Occipital lobe (tissue), 3 donors: ENCODE measurements at places on chromosomes 5 and 9. TPM values are rescaled to one million over a fixed set of nuclear protein-coding genes. Genes with fewer than 3 reads are reported as not detected.

Gene NUTM2G
- total RNA-seq = not detected

Gene GFI1B
- total RNA-seq = not detected

Gene INSYN2B
- total RNA-seq = 1.4 TPM

Gene LIX1
- total RNA-seq = 8.3 TPM

Gene ROPN1L
- total RNA-seq = 1.9 TPM

Gene SLC36A3
- not detected for total RNA-seq

Gene PHF24
- 25.6 TPM for total RNA-seq

Gene GALNT12
- total RNA-seq = 1.2 TPM

Gene EPB41L4B
- 3.7 TPM for total RNA-seq

Gene GABRA1
- 18.2 TPM for total RNA-seq

Gene IRGM
- not detected for total RNA-seq

Gene FBXW11
- total RNA-seq = 162 TPM

Gene CDC20B
- 0.78 TPM for total RNA-seq

Gene PRRT1B
- not detected for total RNA-seq

Gene PCDHB11
- 10.5 TPM for total RNA-seq

Gene ZNG1C
- 34.2 TPM for total RNA-seq

Gene CLIC3
- 0.31 TPM for total RNA-seq

Gene PLCXD3
- total RNA-seq = 6.4 TPM

Gene SPATA31C1
- not detected for total RNA-seq

Gene NSUN2
- total RNA-seq = 41.2 TPM

Gene CDX1
- total RNA-seq = not detected

Gene WNT8A
- total RNA-seq = not detected

Gene IFNB1
- not detected for total RNA-seq

Gene SLCO6A1
- 0.94 TPM for total RNA-seq
